ENCODE measurements at places on chromosomes 3 and 15.

- DNase-seq: no peak
These were observed 107.7 kb upstream of the TSC22D2 start for GRCh38 chr3:150300388-150300787.

- no peak for DNase-seq
These were observed 652.6 kb downstream of the FHIT start for GRCh38 chr3:60598671-60599070.

DNA sequence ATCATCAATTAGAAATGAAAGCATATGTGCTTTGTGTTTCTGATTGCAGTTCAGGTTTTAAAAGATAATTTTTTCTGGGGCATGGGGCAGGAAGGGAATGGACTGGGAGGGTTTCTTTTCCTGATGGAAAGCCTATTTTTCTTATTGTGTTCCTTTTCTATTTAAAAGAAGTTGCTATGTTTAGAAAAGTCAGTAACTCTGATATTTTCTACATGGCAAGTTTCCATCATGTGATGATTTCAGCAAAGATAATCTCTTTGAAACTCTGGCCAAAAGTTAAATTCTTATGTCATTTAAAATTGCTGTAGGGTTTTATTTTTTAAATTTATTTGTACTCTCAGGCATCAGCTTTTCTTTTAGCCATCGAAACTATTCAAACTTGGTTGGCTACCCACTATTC is 601.2 kb downstream of the FOXP1 start:
- no peak for DNase-seq

DNA sequence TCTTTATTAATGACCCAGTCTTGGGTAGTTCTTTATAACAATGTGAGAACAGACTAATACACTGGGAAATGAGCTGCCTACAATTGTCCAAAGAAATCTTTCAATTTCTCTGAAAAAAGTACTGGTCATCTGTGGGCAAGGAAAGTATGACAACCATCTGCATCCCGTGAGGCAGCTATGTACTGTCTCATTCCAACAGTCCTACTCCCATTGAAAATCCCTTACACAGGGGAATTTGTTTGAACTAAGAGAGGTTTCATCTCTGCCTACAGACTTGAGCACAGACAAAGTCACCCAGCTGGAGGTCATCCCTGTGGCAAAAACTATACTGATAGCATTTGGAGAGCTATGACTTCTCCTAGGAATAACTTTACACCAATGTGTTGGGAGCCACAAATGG is 27.1 kb downstream of the SHC4 start:
- DNase-seq: no peak

- no peak for DNase-seq
These were observed 440.5 kb downstream of the NTRK3 start for GRCh38 chr15:87816016-87816415.

- DNase-seq: no peak
These were observed 30.4 kb upstream of the PLAAT1 start for GRCh38 chr3:193210618-193211017.

DNA sequence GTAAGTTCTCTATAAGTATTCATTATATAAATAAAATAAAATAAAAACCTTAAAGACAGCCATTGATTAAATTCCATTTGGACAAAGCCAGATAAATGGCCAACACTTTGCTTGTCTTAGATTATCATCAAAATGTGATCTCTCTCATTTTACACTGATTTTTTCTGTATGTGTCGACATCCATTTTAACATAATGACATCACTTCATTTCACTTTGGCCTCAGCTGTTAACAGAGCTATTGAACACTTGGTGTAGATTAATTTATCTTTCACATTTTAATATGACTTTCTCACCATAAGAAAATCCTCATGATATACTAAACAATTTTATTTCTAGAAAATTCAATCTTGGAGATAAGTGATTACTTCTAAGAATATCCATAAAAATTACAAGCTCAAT is 198.1 kb downstream of the MECOM start:
- no peak for DNase-seq

GRCh38 chr15:92711457-92711831 is 55.9 kb upstream of the FAM174B start:
- no peak for DNase-seq

All from omental fat pad (tissue), 4 donors.